ENCODE measurements at places on chromosomes 4 and X.
A peak's percentile ranks its signal among the peaks of the same experiment; 100 is the strongest.

DNA sequence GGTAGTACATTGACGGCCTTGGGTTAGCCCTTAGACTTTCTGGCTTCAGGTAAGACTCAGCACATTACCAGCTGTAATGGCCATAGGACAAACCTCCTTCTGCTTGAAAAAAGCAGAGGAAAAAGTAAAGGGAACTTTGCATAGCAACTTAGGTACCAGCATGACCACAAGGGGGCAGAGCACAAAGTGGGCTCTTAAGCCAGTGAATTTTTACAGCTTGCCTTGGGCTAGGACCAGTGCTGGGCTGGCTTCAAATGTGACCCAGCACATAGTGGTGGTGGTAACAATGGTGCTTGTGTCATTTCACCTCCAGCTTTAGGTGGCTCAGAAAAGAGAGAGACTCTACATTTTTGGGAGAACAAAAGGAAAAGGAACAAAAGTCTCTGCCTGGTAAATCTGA, 66.1 kb downstream of the KLHL4 start:
- no peak for DNase-seq

DNA sequence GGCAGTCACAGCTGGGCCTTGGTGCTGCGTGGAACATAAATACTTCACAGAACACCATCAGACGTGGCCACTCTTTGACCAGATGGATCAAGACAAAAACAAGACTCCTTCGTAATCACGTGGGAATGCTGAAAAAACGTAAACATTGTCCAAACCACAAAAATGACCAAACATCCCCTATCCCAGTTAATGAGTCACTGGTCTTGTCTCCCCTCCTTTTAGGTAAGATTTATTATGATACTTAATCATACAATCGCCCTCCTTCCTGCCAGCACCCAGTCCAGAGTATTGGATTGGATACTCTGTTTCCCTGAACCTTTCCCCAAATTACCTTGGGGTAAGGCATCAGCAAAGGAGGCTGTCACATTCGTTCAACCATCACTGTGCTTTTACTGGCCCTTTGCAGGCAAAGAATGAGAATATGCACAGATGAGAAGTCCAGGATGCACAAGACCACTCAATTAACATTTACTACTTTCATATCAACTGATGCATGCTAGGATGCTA, 601 bp upstream of the TCEANC start:
- DNase-seq = no peak

DNA sequence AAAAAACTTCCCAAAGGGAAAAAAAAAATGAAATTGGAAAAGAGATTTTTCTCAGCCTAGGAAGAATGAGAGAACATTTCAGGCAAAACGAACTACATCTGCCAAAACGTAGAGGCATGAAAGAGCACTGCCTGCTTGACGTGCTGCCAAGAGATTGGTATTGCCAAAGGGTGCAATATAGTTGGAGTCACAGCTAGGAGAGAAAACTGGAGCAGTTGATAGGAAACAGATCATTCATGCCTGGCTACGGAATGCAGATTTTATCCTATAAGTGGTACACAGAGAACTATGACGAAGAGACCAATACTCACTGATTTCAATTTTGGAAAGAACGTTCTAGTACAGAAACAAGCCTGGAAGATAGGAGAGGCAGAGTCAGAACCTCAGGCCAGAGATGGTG, 68.4 kb upstream of the IQCM start:
- no peak for DNase-seq

DNA sequence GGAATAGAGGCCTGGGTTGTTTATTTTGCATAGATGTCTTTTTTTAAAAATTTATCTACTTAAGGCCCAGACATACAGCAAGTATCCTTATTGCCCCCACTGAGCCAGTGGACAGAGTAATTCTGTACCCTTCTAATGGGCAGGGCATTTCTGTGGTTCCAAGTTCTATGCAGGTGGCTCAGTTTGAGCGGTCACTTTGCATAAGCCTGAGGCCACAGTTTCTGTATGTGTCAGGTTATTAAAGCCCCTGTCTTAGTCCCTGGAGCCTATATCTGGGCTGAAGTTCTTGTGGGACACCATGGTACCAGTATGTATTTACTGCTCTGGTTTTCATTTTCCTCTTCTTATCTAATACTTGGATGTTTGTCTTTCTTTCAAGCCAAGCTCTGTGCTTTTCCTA, 168.8 kb downstream of the MID1IP1 start:
- no peak for DNase-seq

DNA sequence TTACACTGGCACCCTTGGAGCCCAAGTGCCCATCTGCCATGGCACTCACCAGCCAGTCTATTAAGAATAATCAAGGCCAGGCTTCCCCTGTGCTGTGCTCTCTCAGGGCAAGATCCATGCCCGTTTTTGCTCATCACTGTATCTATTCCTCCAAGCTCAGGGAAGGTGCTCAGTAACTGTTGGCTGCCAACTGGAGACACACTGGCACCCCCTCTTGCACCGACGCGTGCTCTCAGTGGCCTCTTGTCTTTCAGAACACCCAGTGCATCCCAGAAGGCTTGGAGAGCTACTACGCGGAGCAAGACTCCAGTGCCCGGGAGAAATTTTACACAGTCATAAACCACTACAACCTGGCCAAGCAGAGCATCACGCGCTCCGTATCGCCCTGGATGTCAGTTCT, 30.1 kb downstream of the NSG1 start:
- no peak for DNase-seq

GRCh38 chr4:72390409-72390808, 178.6 kb downstream of the ADAMTS3 start:
- DNase-seq = no peak

DNA sequence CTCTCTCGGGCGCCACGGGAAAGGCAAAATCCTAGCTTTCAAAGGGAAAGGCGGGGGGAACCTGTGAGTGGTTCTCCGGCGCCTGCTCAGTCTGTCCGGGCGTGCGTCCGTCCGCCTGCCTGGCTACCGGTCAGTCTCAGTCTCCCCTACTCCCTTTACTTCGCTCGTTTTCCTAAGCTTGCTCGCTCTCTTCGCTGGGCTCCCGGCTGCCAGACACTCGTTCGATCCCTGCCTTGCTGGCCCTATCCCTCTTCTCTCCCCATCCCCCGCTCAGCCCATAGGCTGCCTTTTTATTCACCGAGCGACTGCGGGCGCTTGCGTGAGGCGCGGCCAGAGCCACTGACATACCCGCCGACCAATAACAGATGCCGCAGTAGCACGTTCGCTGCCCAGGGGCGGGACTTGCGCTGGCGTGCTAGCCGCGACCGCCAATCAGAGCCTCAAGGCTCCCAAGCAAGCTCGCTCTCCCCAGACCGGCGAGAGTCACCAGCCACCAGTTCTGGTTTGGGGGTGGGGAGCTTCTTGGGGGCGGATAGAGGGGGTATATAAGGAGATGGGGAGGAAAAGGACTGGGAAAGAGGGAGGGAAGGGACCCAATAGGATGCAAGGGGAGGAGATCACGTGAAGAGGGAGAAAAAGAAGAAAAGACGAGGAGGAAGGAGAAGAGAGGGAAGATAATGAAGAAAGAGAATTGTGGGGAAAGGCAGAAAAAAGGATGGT, 30.0 kb downstream of the ARHGEF9 start:
- peak; percentile 89 for DNase-seq

GRCh38 chr4:145690610-145691009, 10.7 kb downstream of the C4orf51 start:
- DNase-seq = no peak

DNA sequence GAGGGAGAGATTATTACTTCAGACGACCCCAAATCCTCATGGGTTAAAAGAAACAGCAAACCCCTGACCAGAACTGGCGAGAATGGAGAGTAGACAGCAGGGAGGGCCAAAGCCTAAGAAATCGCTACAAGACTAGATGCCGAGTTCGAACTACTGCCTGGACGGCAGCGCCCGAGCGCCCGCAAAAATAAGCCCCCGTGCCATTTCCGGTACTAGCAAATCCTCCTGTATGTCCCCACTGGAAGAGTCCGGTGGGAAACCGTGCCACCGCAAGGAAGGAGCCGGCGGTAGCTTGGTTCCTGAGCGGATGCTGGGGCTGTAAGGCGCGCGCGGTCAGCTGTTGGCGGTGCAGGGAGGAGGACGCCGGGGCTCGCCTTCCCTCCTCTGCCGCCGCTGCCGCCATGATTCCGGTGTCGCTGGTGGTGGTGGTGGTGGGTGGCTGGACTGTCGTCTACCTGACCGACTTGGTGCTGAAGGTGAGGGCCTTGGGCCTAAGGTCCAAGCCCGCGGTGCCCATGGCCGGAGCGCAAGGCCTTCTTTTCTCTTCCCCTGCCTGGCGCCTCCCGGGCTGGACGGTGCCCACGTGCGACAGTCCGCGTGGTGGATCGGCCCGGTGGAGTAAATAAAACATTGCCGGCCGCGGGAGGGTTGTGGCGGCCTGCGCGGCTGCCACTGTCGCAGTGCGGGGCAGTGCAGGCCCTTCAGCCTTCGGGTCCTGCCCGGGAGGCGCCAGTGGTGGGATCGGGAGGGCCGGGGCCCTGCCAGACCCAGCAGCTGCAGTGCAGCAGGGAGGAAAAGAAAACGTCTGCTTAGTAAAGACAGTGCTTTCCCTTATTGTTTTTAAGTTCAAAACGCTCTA, at the start of gene MBTPS2:
MBTPS2 (plus strand) TSS at position 284 of the 859 bp plus-strand sequence; CDS start at position 402, 118 bp downstream.
- DNase-seq = peak; percentile 77

- DNase-seq = no peak
These were observed 159.4 kb upstream of the TENM3 start for GRCh38 chr4:182083671-182084410.

GRCh38 chrX:150587585-150588503, 19.4 kb downstream of the MTM1 start:
- peak; percentile 34 for DNase-seq

GRCh38 chr4:113450295-113451080, 311.1 kb downstream of the CAMK2D start:
- no peak for DNase-seq

- no peak for DNase-seq
These were observed 18.6 kb upstream of the TEX13B start for GRCh38 chrX:108000751-108001150.

GRCh38 chrX:97987979-97988378, 1104.3 kb downstream of the RPA4 start:
- DNase-seq = no peak

DNA sequence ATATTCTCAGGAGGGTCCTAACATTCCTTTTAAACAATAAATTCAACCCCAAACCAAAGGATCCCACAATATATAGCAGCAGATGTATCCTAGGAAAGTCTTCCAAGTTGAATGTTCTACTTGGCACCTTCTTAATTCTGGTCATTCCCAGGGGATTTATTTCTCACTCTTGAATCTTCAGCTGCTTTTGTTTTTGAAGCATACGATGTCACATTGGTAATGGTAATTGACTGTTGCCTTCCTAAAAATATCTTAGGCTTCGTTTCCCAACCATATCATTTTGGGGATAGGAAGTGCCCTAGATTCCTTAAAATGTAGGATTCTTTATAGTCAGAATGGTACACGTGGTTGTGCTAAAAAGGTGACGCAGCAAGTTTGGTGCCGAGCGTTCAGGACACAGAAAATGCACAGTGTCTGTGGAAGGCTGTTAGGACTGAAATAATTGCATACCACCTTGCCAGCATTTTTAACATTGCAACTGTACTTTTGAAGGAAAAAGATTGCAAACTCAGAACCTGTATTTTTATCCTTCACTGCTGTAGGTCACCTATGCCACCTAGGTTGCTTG, 8.1 kb downstream of the SNX25 start:
- DNase-seq = no peak

GRCh38 chrX:38627683-38628082, 66.3 kb downstream of the TSPAN7 start:
- DNase-seq = peak; percentile 1

DNA sequence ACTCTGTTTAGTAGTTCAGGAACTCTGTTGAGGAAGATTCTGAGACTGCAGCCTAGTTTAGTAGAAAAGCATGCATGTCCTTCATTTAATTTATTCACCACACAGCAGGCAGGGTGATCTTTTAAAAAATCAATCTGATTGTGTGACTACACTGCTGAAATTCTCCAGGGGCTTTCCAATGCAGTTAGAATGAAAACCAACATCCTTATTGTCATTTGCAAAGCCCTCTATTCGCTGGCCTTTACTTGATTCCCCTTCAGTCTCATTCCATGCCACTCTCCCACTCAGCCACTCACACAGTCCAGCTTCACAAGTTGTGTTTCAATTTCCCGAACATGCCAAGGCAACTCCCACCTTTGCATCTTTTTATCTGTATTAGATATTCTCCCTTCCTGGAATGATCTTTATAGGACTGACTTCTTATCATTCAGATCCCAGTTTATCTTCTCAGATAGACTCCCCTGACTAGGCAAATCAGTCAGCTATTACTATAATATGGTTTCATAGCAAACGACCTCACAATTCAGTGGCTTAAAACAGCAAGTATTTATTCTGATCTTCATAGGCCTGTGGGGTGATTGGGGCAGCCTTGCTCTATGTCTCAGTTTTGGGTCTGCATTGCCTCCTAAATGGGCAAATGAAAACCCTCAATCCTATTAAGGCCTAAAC, 21.3 kb upstream of the FTHL17 start:
- DNase-seq = no peak

GRCh38 chr4:8866828-8867623, 4.6 kb downstream of the HMX1 start:
- DNase-seq = no peak

- DNase-seq = no peak
These were observed 295.2 kb upstream of the AGA start for GRCh38 chr4:177737387-177737940.

GRCh38 chrX:13761606-13762414, 27.3 kb downstream of the OFD1 start:
- no peak for DNase-seq

- no peak for DNase-seq
These were observed 503.0 kb upstream of the BOD1L1 start for GRCh38 chr4:14130551-14130950.
